Regular cardiac myocyte (primary cell): ENCODE measurements at places on chromosomes 1 and 21. TPM values are rescaled to one million over a fixed set of nuclear protein-coding genes. Genes with fewer than 3 reads are reported as not detected.

The PRUNE1 gene
- 5.9 and 10.7 TPM in 2 replicates for total RNA-seq

The AKR7A3 gene
- 0.19 and 0.28 TPM in 2 replicates for total RNA-seq

The WDR26 gene
- 38.5 and 58.6 TPM in 2 replicates for total RNA-seq

The PLA2G2D gene
- not detected in 2 replicates for total RNA-seq

The RIMS3 gene
- total RNA-seq, result 0.38 and 0.85 TPM in 2 replicates

The SLAMF7 gene
- total RNA-seq, result not detected in 2 replicates

The ESRRG gene
- under 0.01 TPM in 1 of 2 replicates, not detected in the other for total RNA-seq

The LRRN2 gene
- total RNA-seq, result not detected in 2 replicates

The HNRNPCL4 gene
- total RNA-seq, result not detected in 2 replicates
